SW480 (cell line): ENCODE measurements at places on chromosomes 7 and 10.

DNA sequence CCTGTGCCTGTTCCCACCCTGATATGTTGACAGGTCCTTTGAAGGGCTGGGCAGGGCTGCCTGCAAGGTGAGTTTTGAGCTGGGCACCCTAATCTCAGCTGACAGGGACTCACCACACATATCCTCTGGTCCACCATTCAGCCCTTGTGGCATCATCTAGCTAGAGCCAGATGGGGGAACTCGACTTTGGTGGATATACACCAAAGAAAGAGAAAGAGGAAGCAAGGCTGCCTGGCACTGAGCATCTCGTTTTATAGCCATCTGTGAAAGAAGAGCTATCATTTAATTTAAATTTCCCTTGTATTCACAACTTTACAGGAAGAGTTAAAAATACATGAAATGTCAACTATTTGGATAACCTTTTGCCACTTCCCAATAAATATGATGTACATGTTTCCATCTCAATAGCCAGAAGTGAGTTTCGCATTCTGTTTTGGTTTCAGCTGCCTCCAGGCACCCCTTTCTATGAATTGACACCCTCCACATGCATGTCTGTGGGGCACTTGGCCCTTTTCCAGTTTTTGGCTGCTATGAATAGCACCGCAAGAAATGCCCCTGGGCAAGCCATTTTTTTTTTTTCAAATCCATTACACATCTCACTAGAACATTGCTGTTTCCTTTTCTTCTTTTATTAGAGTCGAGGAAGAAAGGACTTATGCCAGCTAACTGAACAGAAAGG, 22.9 kb upstream of the GRB10 start:
- DNase-seq, result no peak

DNA sequence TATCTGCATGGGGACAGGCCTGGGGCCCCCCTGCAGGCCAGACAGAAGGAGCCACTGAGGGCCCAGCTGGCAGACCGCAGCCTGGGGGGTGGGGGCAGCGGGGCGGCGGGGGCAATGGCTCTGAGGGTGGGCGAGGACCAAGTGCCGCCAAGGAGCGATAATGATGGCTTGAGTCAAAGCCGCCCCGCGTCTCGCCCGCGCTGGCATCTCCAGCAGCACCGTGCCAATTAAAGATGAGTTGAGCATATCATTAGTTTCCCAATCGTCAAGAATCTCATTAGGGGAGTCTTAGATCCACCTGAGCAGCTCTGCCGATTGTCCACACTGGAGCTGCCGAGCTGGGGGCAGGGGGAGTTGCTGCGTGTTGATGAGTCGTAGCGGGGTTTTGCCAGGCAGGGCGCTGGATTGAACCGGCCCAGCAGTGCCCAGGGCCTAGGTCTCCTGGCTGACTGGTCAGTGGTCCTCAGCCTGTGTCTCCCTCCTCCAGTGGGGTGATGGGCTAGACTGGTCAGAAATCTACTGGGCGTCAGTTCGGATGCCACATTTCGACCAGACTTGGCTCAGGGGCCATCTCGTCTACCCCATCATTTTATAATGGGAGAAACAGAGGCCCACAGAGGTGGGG, 41.0 kb upstream of the PSMG3 start:
- no peak for DNase-seq

DNA sequence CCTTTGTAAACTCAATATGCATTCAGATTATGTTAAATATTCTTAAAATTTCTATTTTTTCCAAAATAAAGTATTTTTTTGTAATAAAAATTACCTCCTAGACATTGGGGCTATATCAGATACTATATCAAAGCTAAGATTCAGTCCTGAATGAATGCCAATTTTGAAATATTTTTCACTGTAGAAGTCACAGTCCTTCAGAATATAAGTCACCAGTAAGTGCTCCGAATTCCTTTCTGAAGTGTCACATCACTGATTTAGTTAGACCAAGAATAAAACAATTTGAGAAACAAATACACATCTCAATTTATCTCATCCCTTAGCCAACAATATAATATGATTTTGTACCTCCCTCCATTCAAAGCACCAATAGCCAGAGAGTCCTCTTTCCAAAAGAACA, 33.9 kb upstream of the GSAP start:
- no peak for DNase-seq

DNA sequence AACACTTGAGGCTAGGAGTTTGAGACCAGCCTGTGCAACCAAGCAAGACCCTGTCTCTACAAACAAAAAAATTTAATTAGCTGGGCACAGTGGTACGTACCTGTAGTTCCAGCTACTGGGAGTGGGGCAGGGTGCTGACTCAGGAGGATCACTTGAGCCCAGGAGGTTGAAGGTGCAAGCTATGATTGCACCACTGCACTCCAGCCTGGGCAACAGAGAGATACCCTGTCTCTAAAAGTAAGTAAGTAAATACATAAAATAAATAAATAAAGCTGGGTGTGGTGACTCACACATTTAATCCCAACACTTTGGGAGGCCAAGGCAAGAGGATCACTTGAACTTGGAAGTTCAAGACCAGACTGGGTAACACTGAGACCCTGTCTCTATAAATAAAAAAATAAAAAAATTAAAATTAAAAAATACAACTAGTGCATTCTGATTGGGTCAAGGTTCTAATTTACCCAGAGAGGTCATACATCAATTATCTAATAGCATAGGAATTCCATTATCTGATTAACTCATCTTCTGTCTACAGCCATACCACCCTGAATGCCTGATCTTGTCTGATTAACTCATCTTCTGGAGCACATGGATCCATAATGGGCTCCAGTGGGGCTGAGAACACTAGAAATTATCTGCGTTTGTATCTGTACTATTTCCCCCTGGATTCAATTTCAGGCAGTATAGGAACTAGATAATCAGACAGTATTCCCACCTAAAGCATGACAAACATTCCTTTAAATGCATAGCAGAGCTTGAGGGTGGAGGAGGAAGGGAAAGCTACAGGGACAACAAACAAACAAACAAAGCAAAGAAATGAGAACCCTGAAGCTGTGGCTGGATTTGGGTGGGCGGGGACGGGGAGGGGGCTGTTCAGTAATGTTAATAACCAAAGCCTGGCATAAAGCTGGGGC, 21.0 kb upstream of the HILPDA start:
- DNase-seq, result no peak

- no peak for DNase-seq
These were observed 459.7 kb upstream of the SEMA3A start for GRCh38 chr7:84654273-84654672.

- no peak for DNase-seq
These were observed 366 bp upstream of the TAF3 start for GRCh38 chr10:7817984-7818294.

DNA sequence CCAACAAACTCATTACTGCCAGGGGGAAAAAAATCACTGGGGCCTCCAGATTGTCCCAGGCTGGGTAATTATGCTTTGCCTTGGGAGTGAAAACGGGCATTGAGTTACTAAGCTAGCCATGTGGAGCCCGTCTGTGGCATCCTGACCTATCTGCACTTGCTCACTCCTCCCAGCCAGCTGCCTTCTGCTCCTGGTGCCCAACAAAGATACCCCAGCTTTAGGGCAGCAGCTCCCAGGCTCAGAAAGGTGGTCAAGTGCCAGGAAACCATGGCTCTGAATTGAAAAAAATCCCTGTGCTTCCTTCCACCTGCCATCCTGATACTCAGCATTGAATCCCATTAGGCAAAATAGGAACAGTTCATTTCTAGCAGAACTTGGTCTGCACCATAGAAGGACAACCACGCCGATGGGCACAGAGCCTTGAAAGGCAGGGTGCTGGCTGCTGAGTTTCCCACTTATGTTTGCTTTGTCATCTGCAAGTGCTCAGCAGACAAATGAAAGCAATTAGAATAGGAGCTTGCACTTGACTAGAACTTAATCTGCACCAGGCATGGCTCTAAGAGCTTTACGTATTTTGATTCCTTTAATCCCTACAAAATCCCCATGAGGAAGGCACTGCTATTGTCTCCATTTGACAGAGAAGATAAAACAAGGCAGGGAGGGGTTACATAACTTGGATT, 42.8 kb downstream of the HSPA12A start:
- no peak for DNase-seq

GRCh38 chr10:126117196-126117595, 220.8 kb downstream of the FANK1 start:
- no peak for DNase-seq

DNA sequence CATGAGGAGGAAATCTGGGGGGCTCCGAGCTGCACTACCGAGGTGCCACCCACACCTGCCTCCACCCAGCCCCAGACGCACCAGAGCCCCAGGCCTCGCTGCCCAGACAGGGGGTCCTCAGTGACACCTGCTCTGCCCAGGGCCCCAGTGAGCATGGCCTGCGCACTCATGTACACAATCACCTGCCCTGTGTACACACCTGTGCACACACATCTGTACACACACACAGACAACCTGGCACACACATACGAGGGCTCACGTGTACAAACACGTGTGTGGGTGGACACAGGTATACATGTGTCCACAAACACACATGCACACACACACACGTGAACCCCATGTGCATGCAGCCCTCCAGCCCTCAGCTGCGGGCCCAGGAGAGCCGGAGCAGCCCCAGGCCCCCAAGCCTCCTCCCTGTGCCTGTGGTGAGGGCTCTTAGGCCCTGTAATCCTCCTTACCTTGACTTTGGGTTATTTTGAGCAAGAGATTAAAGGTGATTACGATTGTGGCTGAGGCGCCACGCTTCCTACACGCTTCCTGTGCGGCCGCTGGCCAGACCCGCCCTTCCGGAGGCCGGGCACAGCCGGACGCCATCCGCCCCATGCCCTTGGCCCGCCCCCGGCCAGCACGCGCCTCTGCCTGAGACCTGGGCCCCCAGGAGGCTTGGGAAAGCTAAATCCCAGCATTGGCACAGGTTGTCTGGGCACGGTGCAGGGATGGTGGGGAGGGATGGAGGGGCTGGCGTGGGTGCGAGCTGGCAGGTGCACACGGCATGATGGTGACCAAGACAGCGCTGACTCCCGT, 71.9 kb downstream of the ELFN1 start:
- DNase-seq, result peak; percentile 81

DNA sequence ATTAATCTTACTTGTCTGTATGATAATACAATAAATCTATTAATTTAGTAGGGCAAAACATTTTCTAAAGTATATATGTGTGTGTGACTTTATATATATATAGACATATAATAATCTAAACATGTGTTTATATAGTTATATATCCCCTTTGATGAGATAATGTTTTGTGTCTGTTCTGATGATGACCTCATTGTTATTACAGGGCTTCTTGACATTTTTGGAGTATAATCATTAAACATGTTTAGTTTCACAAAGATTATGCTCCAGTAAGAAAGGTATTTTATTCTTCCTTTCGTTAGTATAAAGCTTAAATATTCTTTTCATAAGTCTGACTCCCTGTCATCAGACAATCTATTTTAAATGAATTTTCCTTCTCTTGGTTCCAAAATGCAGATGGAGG, 62.3 kb upstream of the CABCOCO1 start:
- DNase-seq, result no peak

DNA sequence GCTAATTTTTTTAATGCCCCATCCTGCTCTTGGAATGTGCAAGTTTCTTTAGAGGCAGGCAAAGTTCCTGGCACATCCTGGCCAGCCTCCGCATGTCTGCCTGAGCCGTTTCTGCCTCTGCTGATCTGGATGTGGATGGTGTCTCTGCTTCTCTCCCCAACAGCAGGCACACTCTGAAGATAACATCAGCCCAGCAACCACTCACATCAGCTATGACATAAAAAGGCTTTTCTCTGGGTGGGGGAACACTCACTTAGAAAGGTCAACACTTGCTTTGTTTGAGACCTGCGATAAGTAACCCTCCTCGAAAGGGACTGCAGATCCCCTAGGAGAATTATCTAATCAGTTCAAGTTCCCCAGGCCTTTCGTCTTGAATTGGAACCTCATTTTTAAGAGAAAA, 142.9 kb downstream of the FGFR2 start:
- DNase-seq, result no peak

DNA sequence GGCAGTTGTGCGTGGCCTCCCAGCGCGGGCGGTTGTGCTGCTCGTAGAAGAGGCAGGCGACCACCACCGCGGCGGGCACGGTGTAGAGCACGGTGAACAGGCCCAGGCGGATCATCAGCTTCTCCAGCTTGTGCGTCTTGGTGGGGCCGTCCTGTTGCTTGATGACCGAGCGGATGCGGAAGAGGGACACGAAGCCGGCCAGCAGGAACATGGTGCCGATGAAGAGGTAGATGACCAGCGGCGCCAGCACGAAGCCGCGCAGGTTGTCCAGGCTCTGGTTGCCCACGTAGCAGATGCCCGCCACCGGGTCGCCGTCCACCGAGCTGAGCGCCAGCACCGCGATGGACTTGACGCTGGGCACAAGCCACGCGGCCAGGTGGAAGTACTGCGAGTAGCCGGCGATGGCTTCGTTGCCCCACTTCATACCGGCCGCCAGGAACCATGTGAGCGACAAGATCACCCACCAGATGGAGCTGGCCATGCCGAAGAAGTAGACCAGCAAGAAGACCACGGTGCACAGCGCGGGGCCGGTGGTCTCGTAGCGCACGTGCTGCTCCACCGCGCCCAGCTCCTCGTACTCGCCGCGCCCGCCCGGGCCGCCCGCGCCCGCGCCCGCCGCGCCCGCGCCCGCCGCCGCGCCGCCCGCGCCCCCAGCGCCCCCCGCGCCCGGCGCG, 2.2 kb downstream of the FZD8 start:
- no peak for DNase-seq

DNA sequence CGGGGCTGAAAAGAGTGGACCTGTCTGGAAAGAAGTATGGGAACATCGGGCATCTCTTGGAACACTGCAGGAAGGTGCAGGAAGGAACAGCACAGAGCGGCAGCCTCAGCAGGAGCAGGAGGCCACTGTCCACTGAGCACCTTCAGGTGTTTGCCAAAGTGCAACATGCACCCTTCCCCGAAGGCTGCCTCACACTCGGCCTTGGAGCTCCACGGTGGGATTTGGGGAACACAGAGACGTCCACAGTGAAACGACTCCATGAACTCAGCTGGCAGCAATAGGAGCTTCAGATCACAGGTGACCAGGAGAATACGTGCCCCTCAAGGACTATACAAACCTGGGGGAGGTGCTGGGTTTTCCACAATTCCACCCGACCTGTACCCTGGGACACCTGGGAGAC, 140.3 kb upstream of the RET start:
- no peak for DNase-seq

DNA sequence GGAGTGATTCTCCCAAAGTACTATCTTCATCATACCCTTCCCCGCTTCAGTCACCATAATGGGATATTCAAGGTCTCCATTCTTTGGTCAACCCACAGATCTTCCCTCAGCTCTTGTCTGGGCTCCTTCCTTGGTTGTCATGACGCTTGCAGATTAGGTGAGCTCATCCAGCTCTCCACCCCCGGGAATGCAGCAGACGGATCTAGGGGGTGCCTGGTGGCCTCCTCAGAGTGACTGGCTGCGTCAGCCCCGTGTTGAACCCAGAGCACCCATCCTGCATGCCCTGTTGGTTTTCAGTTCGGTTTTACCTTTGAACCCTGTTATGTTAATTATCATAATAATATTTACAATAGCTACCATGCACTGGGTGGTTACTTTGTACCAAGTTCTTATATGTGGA, 6.4 kb downstream of the NEURL1 start:
- no peak for DNase-seq

- DNase-seq, result no peak
These were observed 20.6 kb downstream of the PALD1 start for GRCh38 chr10:70498970-70499835.
